ENCODE measurements at places on chromosomes 7 and 10. TPM values are rescaled to one million over a fixed set of nuclear protein-coding genes. Genes with fewer than 3 reads are reported as not detected.

MYH16 gene
- total RNA-seq: not detected

LIPJ gene
- total RNA-seq: not detected

EBLN1 gene
- total RNA-seq: not detected

SPDYE18 gene
- not detected for total RNA-seq

SPDYE2B gene
- total RNA-seq: not detected

VSTM2A gene
- not detected for total RNA-seq

PIP gene
- total RNA-seq: not detected

Measured in G401 (cell line).